Stimulated activated CD8-positive, alpha-beta memory T cell treated with anti-CD3 and anti-CD28 coated beads, Interleukin-15, amount 100 ng/mL, for 24 hours (primary cell): ENCODE measurements at places on chromosomes 6 and 20.

- DNase-seq: no peak
These were observed 5.6 kb upstream of the TRAM2 start for GRCh38 chr6:52582446-52582845.

DNA sequence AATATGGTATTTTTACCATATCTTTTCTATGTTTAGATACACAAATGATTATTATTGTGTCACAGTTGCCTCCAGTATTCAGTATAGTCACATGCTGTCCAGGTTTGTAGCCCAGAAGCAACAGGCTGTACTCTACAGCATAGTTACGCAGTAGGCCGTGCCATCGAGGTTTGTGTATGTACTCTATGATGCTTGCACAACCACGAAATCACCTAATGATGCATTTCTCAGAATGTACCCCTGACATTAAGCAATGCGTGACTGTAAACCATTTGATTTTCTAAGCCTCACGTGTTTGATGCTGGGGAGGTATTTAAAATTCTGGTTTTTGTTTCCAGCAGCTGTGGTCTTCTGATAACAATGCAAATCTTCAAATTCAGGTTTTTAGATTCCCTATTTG is 207.6 kb downstream of the UST start:
- no peak for DNase-seq

DNA sequence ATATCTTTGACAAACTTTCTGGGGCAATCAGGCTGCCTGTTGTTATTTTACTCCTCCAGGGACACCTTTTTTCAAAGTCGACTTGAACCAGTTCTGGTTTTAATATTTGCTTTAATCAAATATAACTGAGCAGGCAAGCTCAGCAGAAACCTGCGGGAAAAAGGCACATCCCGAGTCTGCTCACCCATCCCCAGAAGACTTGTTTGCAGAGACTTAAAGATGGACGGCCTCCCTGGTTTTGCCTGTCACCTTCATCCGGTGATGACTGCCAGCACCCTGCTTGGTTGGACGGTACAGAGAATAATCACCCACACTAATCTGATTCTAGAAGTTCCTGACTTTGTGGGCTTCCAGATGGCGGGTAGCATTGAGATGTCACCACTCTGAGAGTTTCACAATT is 36.8 kb downstream of the PPP1R3G start:
- no peak for DNase-seq

- no peak for DNase-seq
These were observed 27.5 kb downstream of the DLL1 start for GRCh38 chr6:170263410-170263809.

GRCh38 chr20:23680146-23680545 is 8.7 kb downstream of the CST4 start:
- DNase-seq: no peak

DNA sequence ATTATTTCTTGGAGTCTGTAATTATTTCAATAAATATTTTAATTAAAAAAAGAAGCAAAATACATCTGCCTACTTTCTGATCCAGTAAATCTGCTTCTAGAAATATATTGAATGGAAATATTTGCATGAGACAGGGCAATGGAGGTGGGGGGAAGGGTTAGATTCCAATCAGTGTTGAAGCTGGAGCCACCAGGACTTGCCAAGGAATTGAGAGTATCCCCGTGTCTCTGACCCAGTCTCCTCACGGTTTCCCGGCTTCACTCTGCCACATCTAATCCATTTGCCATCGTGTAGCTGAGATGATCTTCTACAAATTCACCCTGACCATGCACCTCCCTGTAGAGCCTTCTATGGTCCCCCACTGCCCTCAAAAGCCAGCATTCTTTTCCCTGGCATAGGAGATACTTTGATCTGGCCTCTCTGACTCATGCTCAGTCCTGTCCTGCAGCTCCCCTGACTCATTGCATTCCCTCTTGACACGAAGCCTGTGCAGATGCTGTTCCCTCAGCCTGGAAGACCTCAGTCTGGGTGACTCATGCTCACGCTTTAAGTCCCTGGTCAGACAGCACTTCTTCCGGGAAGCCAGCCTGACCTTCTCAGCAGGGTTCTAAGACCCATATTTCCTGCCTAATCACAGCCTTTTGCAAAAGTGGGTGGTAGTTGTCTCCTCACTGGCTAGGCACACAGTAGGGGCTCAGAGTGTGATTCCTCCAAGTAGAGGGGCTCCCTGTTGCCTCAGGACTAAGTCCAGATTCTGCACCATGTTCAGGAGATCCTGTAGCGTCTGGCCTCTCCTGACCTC is 23.0 kb upstream of the FKBP1A start:
- no peak for DNase-seq

GRCh38 chr6:38805127-38805655 is 90.1 kb downstream of the DNAH8 start:
- no peak for DNase-seq

GRCh38 chr6:108074359-108075144 is at the start of gene OSTM1:
Gene OSTM1, minus strand, starts transcription at chr6:108074741. Its CDS starts 90 bp downstream, at chr6:108074651.
- peak; percentile 96 for DNase-seq

GRCh38 chr6:139447656-139447975 is 73.2 kb upstream of the CITED2 start:
- DNase-seq: no peak

GRCh38 chr20:35884541-35884865 is 69.8 kb downstream of the SCAND1 start:
- DNase-seq: no peak

GRCh38 chr20:24507182-24507853 is 37.9 kb downstream of the SYNDIG1 start:
- no peak for DNase-seq

- no peak for DNase-seq
These were observed 34.8 kb downstream of the MDFI start for GRCh38 chr6:41672816-41673703.

DNA sequence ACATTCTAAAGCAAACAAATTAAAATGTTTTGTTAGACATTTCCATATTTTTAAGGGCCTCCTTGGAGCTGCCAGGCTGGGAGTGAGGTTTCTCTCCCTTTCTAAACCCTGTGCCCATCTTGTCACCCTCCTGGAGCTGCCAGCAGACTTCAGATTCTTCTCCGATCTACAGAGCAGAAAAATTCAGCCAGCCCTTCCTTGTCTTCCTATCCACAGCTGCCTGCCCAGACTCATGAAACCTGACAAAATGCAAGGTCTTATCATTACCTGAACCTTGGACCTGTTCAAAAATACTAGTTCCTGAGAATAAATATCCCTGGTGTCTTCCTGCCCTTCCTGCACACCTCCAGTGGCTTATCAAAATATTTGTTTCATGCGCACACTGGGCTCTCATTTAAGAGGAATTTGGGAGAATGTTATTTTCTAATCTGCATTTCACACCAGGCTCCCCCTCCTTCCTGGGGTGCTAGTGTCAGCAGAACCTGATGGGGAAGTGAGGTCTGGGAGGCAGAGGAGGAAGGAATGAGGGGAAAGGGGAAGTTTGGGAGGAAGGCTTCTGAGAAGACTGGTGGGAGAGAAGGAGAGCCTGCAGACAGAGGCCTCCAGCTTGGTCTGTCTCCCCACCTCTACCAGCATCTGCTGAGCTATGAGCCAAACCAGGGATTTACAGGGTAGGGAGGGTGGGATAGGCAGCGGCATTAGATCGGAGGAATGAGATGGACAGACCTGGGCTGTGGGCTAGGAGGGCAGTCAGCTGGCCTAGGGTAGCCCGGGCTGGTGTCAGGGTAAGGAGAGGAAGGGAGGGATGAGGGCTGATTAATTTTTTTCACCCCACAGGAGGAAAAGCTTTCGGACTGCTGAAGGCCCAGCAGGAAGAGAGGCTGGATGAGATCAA is at the start of gene AIF1:
AIF1 (plus strand) TSS at position 551 of the 895 bp plus-strand sequence; CDS start at position 647, 96 bp downstream.
- DNase-seq: no peak

- no peak for DNase-seq
These were observed 3.5 kb downstream of the C20orf204 start for GRCh38 chr20:64039293-64040160.

DNA sequence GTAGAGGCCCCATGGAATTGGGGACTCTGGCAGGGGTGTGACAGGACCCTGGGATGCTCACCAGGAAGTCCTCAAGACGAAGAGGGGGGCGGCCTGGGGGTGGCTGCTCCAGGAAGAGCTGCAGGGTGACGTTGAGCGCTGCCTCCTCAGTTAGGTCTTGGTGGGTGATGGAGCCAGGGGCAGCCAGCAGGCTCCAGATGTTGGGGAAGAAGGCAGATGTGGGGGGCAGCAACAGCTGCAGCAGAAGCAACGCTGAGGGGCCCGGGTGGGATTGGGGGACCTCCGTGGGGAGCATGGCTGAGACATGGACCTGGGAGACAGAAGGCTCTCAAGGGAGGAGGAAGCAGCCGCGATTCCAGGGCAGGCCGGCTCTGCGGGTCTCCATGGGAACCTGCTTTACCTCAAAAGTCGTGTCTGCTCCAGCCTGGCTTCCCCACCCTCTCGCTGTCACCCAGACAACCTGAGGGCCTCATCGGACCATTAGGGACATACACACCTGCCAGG is 591 bp downstream of the VWA7 start:
- DNase-seq: no peak

DNA sequence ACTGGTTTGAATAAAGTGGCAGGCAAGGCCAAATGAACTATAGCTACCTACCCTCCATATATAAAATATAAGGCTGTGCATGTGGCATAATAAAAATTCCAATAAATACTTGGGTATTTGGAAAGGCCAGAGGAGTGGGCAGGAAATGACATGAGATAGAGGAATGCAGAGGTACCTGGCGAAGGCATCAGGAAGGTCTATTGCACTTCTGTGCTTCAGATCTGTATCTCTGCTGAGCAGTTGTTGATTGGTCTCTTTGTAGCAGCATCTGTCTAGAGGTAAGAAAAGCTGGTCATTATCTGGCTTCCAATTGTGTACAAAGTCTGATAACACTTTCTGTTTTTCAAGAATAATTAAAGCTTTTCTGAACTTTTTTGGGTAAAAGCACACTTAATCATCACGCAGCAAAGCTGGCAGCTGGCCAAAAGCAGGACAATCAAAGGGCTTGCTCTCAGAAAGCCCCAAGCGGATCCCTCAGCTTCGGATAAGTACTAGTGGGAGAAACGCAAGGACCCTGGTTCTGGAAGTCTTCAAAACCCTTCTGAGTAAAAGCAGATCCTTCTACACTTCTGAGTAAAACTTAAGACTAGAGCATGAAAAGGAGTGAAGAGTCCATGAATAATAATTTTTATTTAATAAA is 120.1 kb upstream of the TCF21 start:
- DNase-seq: no peak

DNA sequence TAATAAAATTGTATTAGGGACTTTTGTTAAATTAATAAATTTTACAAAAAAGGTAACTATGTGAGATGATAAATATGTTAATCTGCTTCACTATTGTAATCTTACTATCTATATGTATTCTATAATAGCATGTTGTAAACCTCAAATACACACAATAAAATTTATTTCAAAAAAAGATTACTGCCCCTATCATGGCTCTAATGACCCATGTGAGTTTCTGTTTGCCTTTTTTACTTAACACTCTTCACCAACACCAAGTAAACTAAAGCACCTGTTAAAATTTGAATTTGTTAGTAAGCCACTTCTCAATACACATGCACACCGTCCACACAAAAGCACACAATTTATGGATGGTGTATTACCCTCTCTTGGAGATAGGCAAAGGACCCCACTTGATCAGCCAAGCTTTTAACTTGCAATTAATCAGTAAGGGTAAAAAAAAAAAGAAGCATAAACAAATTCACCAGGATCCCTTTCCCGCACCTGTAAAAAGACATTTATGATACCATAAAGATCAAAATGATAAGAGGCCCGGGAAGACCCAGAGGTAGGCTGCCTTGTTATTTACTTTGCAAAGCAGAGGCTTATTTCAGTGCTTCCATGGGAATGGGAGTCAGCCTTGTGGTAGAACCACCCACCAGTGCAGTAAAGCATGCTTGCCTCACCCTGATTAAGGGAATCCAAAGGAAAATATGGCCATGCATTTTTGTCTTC is 28.6 kb upstream of the PKHD1 start:
- no peak for DNase-seq

DNA sequence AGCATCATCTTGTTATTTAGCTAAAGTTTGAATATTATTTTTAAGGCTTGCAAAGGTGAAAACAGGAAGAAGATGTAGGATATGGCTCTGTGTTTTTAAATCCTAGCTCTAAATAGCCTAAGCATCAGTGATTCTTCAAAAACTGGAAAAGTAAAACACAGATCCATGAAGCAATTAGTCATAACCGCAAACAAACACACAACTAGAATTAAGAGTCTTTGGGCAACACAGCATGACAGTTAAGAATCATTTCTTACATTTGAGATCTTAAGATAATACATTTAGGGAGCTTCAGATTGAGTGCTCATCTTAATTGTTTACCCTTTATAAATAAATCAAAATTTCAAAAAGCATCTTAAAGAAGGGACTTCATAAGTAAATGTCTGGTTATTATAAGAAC is 115.8 kb upstream of the MAP7 start:
- DNase-seq: no peak

DNA sequence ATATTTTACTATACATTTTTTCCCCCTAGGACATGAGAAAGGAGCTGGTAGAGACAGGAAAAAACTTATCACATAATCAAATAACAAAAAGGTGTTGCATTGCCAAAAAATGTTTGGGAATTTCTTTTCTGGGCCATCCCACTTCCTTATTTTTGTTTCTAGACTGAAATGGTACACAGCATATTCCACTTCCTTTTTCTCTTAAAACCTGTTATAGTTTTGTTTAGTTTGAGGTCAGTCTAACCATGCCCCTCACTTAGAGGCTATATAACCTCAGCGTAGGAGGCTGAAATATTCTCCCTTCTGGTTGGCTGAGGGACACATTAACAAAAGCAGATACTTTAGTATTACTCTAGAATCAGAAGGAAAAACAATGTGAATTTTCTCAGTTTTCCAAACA is 323.9 kb downstream of the GJA1 start:
- no peak for DNase-seq

DNA sequence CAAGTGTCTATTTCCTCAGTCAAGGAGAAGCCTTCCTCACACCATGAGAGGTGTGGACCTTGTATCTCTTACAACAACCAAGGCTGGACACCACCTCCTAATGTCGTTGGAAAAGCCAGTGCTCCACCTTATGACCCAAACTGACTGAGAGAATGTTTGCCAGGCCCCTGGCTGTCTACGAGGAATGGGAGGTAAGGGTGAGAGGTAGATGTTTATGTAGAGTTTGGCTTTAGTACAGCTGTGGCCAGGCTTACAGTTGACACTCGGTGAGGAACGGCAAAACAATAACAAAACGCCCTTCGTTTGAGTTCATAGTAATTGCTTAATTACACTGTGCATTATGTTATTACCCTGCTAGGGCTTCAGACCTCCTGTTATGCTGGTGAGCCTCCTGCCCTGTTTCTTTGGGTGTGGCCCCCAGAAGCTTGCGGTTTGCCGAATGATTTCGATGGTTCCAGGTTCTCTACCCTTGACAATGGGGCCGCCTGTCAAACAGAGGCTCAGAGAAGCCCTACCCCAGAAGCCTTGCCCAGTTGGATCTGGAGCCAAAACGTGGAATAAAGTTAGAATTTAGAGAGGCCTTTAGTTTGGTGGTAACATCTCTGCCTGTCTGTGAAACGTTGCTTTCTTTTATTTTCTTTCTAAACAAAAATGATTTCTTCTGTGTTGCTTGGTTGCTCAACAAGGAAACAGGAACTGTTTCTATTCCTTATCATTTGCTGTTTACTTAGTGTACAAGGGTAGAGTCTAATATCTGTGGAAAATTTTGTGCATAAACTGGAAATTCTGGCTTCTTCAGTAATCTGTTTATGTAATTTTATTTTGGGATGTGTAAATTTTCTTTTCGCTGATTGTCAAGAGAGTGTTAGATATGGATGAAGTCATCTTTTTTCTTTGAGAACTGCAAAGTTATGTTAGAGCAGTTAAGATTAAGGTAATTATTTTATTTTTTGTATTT is 60.4 kb upstream of the FOXQ1 start:
- no peak for DNase-seq
